Esophagus mucosa (tissue), 1 donor: ENCODE measurements at places on chromosomes 12 and 14. TPM values are rescaled to one million over a fixed set of nuclear protein-coding genes. Genes with fewer than 3 reads are reported as not detected.
A peak's percentile ranks its signal among the peaks of the same experiment; 100 is the strongest.

DNA sequence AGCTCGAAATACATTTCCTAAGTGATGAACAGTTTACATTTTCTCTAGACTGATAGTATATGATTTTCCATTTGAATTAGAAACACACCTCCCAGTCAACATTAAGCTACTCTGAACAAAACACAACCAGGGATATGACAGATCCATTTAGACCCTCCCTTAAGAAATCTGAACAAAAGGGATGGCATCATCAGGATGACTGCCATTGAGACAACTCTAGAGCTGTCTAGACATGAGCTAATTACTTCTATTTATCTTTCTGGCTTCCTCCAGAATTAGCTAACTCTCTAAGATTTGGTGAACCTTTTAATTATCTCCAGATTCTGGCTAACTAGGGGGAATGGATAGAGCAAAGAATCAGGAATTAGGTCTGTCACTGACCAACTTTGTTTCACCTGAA, 92.9 kb upstream of the IGF1 start:
- ATAC-seq = peak; percentile 35

DNA sequence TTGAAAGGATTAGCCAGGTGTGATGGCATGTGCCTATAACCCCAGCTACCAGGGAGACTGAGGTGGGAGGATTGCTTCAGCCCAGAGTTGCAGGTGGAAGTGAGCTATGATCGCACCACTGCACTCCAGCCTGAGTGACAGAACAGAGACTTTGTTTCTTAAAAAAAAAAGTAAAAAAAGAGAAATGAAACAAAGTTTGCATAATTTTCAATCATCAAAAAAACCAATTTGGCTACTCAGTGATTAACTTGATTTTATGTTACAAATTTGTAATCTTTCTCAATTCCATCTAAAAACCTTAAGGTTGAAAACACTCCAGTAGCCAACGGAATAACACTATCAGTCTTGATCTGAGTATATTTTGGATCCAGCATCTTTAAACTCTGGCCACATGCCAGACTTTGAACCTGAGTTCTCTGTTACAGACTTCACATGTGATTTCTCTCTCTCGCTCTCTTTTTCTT, 12.6 kb upstream of the DENND5B start:
- ATAC-seq = peak; percentile 61

Gene KRT72
- not detected for total RNA-seq

Gene TMEM233
- not detected for total RNA-seq

DNA sequence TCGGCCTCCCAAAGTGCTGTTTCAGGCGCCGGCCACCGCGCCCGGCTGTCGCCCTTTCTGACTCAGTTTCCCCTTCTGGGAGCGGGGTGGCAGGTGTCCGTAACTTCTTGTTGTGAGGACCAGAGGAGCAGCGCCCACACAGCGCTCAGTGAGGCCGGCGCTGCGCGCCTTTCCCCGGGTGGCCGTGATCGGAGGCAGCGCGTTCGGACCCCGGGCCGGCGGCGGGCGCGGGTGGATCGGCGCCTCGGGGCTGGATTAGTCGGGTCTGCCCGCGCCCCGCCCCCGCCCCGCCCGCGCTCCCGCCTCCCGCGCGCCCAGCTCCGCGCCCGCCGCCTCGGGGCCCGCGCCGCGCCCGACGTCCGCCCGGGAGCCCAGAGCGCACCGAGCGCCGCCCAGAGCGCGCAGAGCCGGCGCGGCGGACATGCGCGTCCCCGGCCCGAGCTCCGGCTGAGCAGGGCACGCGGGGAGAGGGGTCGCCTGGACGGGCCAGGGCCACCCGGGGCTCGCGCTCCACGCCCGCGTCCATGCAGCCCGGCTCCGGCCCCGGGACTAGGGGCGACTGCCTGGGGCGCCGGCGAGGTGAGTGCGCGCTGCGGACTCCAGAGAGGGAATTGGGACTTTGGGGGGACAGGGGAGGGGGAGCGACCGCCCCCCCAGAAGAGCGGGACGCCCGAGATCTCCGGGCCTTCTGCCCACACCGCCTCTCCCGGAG, 50.6 kb downstream of the LRCOL1 start:
- peak; percentile 72 for ATAC-seq

GRCh38 chr12:29152223-29152868, 3.3 kb downstream of the FAR2 start:
- no peak for ATAC-seq

Gene CPNE6
- not detected for total RNA-seq

Gene CS
- 215 TPM for total RNA-seq

DNA sequence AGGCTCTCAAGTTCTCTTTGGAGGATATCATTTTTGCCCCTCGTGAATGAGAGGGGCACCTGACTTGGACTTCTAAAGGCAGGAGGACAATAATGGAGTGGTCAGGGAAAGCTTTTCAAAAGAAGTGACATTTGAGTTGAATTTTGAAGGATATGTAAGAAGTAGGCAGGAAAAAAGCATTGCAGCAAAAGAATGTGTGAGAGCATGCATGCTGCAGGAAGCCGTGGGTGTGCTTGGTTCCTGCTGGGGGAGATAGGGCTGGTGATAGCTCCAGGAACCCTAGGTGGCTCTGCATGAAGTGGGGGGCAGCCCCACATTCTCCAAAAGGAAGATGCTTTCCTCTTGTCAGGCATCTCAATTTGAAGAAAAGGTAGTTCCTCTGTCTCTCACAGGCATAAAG, 23.1 kb downstream of the ACVR1B start:
- no peak for ATAC-seq

Gene RERG
- 1.9 TPM for total RNA-seq

DNA sequence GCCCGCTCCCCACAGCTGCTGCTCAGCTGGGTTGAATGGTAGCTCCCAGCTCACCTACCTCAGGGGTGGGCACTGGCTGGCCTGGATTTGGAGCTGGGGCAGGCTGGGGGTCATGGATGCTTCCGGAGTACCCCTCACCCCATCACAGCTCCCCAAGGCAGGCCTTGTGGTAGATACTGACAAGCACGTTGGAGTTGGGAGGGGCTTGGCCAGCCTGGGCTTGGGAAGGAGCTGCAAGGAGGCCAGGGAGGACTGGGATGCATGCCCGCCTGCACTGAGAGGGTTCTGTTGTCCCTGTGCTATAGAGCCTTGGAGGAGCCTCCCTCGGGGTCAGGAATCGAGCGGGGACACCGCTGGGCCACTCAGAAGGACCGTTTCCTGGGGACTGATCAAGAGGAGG, 14.2 kb downstream of the TMEM63C start:
- no peak for ATAC-seq

Gene NANOG
- total RNA-seq = 0.52 TPM

Gene NID2
- total RNA-seq = 2.3 TPM

Gene HOXC9
- total RNA-seq = 1.2 TPM

- ATAC-seq = peak; percentile 39
Measured at GRCh38 chr12:42332301-42333285, 6.6 kb downstream of the PPHLN1 start.

GRCh38 chr12:95318071-95318545, 100.5 kb downstream of the VEZT start:
- peak; percentile 77 for ATAC-seq

DNA sequence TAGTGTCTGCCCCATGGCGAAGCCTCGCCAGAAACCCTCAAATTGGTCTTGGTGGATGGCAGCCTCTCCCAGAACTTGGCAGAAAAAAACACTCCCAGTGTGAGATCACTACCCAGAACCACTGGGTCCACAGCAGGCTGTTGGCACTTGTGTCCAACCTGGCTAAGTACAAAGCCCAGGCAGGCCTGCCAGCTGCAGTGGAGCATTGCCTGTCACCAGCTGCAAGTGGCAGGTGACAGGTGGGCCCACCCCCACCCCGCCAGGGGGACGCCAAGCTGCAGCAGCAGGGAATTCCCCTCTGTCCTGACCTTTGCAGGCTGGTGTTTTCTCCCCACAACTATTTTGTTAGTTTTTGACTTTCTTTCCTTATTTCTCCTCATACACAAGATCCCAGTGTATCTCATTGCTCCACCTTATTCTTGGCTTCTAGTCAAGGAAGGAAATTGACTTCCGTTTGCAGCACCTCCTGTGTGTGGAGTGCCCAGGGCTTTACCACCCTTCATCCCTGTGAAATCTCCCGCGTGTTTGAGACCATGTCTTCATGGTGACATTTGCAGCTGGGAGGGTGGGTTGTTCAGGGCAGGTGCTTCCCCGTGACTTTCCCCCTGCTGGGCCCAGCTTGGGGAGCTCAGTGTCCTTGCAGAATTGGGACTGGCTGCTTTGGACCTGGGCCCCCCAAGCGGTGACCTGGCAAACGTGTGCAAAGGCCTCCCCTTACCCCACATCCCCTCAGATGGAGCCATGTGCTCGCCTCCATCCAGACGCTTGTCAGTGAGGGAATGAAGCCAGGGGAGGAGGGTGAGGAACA, 73.8 kb upstream of the RIN3 start:
- ATAC-seq = no peak

DNA sequence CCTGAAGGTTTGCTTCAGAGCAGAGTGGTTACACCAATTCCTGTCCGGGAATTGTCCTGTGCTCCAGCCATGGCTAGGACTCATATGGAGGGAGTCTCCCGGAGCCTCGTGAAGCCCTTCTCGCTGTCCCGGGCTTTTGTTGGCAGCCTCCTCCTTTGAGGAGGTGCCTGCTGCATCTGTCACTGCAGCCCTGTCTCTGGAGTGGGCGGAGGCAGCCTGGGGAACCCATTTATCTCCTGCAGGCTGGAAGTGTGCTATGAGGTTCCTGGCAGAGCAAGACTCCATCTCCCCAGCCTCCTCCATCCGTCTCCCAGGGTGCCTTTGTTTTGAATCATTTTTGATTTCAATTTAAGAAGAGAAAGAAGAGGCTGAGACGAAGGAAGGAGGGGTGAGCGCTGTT, 355.3 kb downstream of the GLT1D1 start:
- no peak for ATAC-seq

DNA sequence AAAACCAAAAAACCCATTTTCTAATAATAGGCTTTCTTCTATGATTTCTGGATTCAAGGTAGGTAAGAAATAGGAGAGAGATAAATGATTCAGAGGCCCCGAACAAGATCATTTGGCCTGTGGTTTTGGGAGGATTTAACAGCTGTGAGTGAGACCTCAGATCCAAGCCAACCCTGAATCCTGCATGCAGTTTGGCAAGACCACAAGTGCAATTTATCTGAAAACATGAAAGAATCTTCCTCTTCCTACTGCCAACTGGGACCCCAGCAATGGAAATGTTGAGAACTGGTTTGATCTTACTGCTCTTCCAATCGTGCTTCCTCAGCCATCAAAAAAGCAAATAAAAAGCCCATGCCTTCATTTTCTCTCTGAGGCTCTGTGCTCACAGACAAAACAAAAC, 519.7 kb upstream of the TBX3 start:
- ATAC-seq = no peak
